ENCODE measurements at places on chromosomes 3 and 15.

DNA sequence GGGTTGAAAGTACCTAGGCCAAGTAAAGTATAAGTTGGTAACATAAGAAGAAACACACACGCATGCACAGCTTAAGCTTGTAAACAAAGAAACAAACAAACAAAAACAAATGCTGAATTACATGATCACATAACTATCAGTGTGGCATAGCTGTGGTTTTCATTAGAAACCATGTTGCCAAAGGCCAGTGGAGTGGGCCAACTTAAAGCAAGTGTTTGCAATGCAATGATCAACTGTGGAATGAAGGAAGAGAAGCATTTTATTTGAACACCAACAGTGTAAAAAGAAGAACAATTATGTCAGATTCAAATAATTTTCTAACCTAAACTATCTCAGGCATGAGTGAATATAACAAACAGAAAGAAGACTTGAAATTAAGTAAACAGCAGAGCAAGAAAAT lies 199.4 kb upstream of the STRIT1 start:
- DNase-seq: no peak

- no peak for DNase-seq
Observed at GRCh38 chr3:121870717-121871116, 23.5 kb upstream of the SLC15A2 start.

GRCh38 chr3:13380971-13381370 lies 39.2 kb downstream of the NUP210 start:
- no peak for DNase-seq

GRCh38 chr3:184731786-184732537 lies 20.1 kb upstream of the MAGEF1 start:
- DNase-seq: no peak

DNA sequence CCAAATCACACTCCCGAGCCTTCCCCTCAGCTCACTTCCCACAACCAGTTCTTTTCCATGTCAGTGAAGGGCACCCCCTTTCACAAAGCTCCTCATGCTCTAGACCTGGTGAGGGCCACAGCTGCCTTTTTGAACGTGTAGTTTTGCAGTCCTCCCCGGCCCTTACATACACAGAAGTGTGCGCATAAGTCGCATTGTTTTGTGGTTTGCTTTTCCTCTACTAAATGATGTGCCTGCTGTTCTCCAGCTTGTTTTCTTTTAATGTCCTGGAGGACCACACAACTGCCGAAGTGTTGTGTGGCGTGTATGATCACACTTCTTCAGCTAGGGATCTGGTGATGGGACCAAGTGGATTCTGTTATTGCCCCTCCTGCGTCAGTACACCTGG lies 7.6 kb downstream of the C15orf39 start:
- no peak for DNase-seq

- no peak for DNase-seq
Observed at GRCh38 chr15:96270581-96271172, 59.8 kb upstream of the NR2F2 start.

DNA sequence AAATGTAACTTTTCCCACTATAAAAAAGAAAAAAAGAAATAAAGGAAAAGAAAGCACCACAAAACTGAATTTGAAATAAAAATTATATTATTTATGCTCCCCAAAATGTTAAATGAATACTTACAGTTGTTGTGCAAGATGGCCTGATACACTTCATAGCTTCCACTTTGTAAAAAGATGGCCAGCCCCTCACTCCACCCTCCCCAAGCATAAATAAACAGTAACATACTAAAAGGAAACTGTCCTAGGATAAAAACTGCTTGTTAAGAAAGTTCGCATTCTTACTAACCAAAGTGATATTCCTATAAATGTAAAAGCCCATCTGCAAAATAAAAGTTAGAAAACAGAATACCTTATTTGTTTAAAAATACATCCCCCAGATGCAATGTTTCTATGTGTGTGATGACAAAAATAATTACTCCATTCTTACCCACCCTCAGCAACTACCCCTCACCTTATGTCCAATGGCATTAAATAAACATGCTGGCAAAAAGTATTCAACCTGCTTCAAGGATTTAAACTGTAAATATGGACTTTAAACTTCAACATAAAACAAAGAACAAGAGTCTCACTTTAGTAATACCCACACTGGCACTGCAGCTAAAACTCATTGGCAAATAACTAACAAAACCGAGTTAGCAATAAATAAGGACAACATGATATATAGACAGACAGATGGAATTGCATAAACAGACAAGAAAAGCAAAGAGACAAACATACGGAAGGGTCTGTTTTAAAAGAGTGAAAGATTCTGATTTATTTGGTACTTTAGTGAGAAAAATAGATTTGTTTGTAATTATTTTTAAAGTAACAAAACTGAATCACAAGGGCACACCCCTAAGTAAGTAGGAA lies 47.7 kb downstream of the ZBTB20 start:
- no peak for DNase-seq

- no peak for DNase-seq
Observed at GRCh38 chr15:26442680-26443079, 330.2 kb downstream of the GABRB3 start.

Measured in cortex of kidney (tissue), 1 donor.